Cortex of kidney (tissue), 1 donor: ENCODE measurements at places on chromosomes 5 and 9.

DNA sequence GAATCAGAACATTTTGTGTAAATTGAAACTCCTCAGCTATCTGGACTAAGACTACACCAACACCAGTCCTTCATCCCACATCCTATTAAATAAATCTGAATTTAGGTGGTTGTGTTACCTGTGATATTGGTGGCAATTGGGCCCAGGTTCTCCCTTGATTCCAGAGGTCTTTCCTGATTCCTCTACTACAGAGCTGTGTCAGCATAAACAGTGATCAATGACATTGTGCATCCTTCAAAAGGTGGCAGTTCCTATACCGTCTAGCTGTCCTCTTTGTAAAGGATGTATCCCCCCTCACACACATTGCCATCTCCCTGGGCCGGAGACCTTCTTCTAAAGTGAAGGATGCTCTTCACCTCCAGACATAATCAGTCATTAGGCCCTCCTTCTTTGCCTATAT is 239.2 kb downstream of the FAM114A2 start:
- DNase-seq: no peak

DNA sequence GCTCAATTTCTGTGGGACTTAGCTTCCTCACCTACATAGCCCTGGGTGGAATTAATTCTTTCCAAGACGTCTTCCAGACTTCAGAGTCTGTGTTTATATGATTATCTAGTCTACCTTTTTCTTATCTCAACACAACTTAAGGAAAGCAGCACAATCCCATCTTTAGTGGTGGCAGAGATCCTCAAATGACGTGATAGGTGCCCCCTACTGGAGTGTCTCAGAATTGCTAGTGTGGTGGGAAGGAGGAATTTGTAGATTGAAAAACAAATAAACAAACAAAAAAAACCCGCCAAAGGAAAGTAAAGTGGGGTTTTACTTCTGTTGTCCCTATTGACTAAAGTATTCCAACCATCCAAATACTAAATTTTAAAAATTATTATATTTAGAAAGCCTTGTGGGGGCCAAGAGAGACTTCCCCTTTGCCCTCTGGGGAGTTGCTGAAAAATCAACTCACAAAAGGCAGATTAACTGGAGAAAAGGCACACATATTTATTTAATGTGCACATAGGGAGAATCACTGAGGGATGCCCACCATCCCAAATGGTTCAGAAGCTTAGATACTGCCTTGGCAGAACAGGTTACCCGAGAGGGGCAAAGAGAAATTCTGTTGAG is 283.3 kb downstream of the TMEM167A start:
- no peak for DNase-seq

- no peak for DNase-seq
These were observed 148.2 kb downstream of the TLE4 start for GRCh38 chr9:79719989-79720388.

DNA sequence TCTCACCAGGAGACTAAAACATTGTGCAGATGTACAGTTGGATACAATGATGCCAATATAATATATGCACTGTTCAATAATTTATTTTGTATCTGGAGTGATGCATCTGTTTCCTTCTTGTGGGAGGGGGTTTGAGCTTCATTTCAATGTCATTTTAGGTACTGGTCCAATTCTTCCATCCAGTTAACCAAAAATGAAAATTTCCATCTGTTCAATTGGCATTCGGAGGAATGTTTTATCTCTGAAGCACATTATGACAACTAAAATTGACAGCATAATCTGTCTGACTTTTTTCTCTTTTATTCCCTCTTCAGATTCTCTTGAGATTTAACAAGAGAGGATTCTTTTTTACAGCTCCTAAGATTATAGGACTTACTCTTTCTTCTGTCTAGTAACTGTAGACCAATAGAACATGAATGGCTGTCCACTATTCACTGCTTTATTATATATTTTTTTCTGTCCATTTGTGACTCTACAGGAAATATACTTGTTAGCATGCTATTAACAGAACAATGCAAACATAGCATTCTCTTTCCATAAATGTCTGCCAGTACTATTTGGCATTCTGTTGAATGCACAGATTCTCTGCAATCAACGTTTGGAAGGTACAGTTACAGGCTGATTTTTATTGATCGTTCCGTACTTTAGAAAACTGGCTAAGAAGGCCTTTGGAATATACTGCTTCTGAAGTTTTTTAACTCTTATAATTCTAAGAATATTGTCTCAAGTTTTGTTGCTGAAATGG is 57.8 kb downstream of the NDUFAF2 start:
- DNase-seq: no peak

DNA sequence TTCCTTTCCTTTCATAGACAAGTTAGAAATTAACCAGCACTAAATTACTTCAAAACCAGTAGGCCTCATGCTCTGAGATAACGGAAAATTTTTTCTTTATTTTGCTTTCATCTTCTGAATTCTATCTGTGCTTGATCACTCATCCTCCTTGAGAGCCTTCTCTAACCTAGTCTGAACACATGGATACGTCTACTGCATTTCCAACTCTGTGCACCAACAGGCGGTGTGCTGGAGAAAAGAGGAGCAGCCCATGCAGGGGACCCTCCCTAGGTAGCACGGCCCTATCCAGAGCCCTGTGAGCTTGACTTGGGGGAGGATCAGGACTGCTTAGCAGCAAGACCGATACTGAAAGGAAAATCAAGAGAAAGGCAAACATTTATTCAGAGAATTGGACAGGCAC is 149.8 kb downstream of the AUH start:
- no peak for DNase-seq

DNA sequence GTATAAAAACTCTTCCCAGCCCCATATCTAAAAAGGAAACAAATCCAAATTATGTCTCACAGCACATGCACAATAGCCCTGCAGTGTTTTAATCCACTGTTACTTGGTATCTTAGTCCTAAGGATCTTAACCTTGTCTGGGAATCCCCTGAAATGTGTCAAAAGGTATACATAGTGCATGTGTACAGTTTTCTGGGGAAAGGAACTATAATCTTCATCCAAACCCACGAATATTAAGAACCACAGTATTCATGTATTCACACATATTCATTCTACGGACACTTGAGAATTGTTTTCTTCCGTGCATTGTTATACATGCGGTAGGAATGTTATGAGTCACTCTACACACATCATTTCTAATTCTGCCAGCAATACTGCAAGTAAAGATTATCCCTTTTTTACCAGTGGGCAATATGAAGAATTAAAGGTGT is 47.8 kb upstream of the SNX2 start:
- no peak for DNase-seq

GRCh38 chr5:175124251-175124813 is 319.6 kb downstream of the DRD1 start:
- no peak for DNase-seq

DNA sequence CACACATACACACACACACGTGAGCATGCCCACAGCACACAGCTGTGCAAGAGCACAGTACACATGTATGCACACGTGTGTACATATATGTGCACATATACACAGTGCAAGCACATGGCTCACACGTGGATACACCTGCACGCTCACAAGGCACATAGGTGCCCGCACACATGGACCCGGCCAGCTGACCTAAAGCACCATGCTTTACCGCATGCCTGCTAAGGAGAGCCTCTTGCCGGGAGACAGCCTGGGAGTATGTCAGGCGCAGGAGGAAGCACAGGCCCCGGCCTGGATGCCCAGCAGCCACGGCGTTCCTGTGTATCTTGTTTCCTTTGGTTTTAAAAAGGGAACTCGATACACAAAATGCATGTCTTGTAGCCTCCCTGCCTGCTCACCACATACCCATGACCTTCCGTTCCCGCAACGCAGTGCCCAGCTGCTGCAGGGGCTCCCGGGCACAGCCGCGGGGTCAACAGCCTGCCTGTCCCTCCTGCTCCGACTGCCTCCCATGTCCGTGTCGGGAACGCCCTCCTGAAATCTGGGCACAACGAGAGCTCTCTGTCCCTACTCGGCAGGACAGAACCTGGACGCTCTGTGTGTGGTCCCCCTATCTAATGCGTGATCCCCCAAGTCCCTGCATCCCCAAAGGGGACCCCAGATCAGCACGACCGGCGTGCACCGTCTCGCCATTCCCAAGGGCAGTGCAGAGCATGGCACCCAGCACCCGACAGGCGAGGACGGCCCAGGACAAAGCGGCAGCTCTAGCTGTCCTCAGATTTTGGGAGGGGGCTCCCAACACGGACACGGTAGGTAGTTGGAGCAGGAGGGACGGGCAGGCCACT is 3.6 kb downstream of the SLC12A7 start:
- no peak for DNase-seq

DNA sequence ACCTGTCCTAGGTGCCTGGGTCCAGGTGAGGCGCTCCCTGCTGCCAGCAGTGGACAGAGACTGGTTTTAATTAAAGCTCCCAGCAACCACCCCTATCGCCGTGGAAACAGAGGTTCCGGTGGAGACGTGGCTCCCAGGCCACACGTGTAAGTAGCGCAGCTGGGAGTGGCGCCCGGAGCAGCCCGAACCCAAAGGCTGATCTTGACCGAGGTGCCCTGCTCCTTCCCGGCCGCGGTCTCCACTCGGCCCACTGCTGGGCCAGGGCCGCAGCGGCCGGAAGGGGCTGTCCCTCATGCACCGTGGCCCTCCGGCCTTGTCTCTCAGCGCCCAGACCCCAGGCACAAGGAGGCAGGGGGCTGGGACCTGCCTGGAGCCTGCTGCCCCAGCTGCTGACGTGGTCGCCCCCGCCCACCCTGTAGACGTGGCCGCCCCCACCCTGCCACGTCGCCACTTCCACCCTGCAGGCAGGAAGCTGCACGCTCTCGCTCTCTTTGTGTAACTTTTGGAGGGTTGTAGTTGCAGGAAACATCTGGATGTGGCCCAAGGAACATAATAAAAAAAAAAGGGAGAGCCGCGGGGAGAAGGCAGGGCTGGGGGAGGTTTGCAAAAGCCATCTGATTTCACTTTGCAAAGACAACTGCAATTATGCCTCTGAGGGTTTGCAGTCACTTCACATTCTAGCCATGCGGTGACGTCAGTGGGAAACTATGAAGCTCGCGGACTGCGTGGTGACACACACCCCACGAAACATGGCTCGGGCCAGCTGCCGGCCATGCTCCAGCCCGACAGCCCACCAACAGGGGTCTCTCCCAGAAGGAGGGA is 129.9 kb downstream of the RXRA start:
- no peak for DNase-seq

DNA sequence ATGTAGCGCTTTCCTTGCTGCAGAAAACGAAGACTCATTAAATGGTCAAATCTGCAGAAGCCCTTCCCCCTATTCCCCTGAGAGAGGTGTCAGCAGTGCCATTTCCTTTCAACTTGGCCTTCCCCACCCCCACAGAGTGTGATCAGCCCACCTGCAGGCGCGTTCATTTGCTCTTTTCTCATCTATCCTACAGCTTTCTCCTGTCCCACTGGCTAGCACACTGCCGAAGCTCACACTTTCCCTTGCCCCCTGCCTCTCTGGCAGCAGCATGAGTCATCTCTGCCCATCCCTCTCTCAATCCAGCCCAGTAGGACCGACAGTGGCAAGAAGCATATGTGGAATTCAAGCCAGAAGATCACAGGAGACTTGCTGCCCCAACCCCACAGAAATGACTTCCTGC is 213.8 kb downstream of the FAM114A2 start:
- DNase-seq: no peak

DNA sequence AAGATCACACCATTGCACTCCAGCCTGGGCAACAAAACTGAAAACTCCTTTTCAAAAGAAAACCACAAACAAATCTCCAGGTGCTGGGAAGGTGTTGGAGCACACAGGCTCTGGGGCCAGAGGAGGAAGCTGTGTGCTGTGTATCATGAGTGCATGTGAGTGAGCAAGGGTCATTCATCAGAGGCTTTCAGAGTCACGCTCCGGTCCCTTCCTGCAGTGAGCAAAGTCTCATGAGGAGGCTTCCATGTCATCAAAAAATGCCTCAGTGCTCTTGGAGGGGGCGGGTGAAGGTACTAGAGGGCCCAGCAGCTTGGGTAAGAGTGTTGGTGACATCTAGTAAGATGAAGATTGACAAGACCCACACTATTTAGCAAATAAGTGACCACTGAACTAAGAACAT is 48.3 kb upstream of the TESK1 start:
- DNase-seq: no peak
